ENCODE measurements at places on chromosomes 5 and 9.

DNA sequence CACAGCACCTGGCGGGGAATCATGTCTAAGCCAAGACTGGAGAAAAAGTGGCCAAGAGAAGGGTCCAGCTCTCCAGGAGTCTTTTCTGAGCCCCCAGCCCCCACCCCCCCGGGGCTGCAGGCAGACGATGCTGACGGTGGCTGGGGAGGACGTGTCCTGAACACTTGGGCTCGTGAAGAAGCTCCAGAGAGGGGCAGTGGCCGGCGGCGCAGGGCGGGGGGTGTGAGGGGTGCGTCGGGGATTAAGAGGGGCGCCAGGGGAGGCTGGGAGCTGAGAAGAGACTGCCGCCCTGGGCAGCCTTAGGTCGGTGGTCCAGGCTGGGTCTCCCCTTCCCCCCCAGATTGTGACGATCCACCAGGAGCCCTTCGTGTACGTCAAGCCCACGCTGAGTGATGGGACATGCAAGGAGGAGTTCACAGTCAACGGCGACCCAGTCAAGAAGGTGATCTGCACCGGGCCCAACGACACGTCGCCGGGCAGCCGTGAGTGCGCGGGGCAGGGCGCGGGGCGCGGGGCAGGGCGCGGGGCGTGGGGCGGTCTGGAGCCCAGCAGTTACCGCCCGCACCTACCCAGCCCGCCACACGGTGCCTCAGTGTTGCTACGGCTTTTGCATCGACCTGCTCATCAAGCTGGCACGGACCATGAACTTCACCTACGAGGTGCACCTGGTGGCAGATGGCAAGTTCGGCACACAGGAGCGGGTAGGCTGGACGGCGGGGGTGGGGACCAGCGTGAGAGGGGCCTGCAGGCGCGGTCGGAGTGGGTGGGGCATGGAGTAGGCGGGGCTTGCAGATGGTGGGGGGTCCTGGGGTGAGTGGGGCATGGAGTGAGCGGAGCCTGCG lies 8.9 kb downstream of the LRRC26 start:
- DNase-seq, result no peak

- DNase-seq, result no peak
These were observed 1.9 kb downstream of the SLC36A1 start for GRCh38 chr5:151449297-151449696.

- no peak for DNase-seq
These were observed 61.6 kb downstream of the C9orf152 start for GRCh38 chr9:110146373-110146772.

DNA sequence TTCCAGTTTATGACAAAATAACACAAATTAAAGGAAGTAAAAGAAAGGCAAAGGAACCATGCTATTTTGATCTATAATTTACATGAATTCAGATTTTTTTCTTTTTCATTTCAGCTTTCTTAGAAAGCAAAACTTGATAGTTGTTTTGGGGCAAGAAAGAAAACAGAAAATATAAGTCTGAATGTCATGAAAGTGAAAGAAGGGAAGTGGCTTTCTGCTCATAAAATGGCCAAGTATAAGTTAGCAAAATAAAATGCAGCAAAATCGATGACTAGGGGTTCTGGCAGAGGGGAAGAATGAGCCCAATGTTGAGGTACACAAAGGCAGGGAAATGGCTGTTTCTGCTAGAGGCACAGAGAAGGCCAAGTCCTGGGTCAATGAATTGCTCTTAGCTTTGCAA lies 3.0 kb upstream of the IFNW1 start:
- DNase-seq, result no peak

GRCh38 chr5:56233230-56233629 lies at the start of gene ANKRD55:
Gene ANKRD55 (minus strand): TSS chr5:56233330. CDS start chr5:56232913, 417 bp downstream.
- DNase-seq, result no peak

DNA sequence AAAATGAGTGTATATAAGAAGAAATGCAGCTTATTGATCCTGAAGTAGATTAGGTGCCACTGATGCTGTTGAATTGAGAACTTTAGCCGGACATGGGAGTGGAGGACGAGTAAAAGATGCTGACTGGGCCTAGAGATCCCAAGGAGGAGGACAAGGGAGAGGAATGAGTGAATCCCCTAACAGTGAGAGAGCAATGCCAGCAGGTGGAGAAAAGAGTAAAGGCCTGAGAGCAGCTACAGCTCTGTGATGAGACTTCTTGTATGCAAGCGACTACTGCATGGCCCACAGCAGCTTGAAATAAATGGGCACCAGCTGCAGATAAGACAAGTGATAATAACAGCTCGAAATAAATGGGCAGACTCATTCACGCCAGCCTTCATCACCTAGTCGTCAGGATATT lies 44.5 kb upstream of the JMY start:
- no peak for DNase-seq

DNA sequence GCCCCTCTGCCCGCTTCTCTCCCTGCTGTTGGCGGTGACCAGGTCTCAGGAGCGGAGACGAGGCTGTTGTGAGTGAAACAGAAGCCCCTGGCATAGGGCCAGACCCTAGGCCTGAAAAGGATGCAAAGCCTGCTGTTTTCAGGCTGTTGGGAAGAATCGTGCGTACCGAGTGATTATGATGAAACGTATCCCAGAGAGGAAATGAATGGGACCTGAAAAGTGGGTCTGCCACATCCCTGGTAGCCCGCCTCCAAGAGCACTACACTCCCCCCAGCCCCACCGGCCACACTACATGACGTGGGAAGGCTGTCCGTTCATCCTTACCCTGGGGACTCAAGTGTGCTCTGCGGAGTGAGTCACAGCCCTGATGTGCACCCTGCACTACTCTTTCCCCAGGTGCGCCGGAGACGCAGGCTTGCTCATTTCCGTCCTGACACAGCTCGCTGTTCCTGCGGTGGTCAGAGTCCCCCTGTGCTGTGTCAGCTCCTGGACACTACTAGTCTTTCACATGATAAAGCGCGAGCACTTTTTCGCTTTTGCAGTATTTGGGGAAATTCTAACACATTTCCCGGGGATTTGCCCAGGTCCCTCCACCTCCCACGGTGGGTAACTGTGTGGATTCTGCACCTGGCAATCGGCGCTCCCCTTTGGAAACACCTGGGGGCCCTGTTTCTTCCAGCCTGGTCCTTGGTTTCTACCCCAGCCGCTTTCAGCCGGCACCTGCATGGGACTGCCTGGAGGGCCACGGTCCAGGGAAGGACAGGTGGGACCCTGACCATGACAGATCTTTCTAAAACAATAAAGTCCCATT lies 91.5 kb downstream of the ANKRD33B start:
- DNase-seq, result no peak

DNA sequence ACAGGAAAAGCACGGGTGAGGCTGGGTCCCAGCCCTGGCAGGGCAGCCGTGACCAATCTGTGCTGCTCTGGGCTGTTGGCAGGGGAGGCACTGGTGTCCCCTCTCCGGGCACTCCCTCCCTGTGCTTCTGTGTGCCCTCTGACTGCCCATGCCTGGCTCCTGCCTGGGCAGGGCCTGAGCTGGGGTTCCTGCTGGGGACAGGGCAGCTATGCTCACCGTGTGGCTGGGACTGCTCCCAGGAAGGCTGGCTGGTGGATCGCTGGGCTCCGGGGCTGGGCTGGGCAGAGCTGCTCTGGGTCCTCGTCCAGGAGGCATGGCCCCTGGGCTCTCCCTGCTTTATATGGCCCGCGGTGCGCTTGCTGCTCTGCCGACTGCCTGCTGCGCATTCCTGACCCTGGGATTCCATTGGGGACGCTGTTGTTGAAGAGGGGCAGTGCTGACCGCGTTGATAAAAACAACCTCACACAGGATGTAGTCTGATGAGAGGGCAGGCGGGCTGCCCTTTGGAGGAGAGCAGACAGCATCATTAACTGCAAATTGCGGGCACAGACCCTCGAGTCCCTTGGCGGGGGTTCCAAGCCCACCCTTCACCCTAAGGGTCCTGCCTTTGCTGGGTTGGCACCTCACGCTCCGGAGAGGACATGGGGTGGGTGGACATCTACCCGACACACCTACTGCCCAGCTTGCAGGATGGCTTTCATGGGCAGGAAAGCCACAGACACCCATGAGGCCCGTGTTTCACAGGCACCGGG lies 955 bp downstream of the QRFP start:
- no peak for DNase-seq

- DNase-seq, result no peak
These were observed 208.8 kb upstream of the CTNND2 start for GRCh38 chr5:12113062-12113461.

GRCh38 chr5:150398722-150399523 lies 13.8 kb downstream of the CD74 start:
- DNase-seq, result peak; percentile 61

DNA sequence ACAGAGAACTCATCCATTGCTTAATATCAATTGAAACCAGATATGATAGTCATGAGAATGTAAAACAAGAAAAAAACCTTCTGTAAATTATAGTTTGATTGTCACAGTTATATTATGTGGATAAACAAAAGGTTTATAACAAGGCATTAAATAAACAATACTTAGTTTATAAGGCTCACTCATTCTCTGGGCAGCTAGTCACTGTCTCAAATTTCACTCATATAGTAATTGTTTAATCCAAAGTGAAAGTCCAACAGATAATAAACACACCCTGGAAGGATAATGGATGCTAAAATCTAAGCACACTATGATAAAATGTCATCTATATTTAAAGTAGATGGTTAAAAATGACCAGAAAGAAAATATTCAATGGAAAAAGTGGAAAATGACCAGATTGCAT lies 30.8 kb upstream of the SLC12A2 start:
- no peak for DNase-seq

DNA sequence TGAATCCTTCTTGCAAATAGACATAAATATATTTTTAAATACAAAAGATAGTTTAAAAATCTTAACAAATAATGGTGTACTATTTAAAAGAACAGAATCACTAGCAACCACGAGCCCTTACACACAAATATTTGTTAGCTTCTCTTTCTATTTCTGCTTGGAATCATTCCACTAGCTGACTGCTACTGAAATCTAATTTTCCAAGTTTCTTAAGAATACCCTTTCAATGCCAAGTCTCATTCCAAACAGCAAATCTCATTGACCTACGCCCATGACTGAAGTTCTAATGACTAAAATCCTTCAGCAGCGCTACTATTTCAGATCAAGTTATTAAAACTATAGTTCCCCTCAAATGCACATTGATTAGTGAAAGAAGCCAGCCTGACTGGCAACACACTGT lies 13.2 kb upstream of the PPP1R2B start:
- DNase-seq, result no peak

GRCh38 chr5:96324708-96325107 lies 108.3 kb downstream of the PCSK1 start:
- DNase-seq, result no peak

- no peak for DNase-seq
These were observed 1.1 kb downstream of the IL4 start for GRCh38 chr5:132674671-132675506.

DNA sequence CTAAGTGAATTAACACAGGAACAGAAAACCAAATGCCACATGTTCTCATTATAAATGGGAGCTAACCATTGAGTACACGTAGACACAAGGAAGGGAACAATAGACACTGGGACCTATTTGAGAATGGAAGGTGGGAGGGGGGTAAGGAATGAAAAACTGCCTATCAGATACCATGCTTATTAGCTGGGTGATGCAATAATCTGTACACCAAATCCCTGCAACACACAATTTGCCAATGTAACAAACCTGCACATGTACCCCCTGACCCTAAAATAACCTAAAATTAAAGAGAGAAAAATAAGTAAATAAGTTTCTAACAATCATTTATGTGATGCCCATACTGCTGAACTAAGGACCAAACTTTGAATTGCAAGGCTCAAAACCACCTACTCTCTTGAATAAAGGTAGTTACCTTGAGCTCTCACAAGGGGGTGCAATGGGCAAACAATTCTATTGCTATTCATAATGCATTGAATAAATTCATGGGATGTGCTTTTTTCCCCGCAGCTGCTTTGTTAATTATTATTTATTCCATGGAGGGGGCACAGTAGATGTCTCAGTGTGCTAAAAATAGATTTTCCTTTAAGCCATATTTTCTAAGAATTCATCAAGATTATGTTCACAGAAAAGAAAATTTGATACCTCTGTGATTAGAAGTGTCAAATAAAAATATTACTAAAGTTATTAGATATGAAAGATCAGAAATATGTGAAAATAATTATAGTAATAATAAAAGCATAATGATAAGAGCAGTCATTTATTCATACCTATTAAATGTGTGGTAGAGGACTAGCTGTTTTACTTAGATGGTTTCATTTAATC lies 76.2 kb upstream of the PTPN3 start:
- DNase-seq, result peak; percentile 15

DNA sequence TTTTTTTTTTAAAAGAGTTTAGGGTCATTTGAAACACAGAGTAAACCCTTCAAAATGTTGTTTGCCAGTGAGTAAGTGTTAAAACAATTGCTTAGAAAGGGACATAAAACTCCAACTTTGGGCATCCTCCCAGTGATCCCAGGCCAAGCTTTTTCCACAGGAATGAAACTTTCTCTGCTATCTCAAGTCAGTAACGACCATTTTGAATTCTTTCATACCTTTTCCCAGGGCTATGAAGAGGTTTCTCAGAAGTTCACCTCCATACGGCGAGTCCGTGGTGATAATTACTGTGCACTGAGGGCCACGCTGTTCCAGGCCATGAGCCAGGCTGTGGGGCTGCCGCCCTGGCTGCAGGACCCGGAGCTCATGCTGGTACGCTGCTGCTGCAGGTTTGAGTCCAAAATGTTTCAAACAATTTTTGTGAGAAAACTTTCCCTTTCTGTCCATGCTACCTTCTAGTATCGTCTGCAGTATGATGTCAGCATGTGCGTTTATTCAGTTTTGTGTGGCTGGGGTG lies 16.8 kb downstream of the OTULIN start:
- DNase-seq, result no peak

- no peak for DNase-seq
These were observed 60.9 kb upstream of the ABL1 start for GRCh38 chr9:130774183-130774582.

DNA sequence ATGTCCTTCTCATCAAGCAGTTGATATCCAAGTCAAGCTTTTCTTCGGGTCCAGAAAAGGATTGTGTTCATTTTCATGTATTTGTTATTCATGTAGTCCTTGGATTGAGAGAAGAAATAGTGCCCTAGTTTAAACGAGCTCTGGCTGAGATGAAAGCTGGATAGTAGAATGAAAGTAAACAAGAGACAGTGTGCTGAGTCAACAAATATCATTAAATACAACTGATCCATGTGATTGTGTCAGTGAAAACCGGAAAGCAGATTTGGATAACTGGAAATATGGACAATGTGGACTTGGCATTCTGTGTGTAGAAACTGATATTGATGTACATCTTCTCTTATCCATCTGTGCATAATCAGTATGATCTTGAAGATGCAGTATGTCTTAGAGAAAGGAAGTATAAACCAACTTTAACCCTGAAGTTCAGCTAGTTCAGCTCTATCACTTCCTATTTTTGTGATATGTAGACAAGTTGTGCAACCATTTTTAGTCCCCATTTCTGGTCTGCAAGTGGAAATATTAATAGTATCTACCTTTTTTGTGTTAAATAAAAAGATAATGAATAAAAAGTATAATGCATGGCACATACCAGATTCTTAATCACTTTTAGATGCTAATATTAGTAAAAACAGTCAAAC lies 4.4 kb downstream of the MUSK start:
- no peak for DNase-seq

GRCh38 chr5:15827741-15828140 lies 327.8 kb downstream of the FBXL7 start:
- DNase-seq, result no peak

GRCh38 chr5:95619514-95620029 lies 315 bp upstream of the GPR150 start:
- DNase-seq, result no peak
